SJCRH30 (cell line): ENCODE measurements at places on chromosomes 2 and 18.

DNA sequence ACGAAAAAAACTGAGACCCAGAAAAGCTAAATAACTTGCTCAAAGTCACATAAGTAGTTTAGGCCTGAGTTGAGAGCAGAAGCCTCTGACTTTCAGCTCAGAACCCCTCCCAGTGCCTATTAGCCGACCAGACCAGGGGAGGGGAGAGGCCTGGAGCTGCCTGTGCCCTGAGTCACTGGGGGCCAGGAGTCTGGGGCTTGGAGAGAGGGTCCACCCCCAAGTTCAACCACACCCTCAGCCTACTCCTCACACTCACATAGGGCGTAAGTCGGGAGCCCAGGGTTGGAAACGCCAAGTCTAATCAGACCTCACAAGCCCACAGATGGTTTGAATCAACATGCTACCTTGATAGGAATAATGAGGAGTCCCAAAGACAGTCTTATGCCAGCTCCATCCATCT is 12.6 kb upstream of the PKDCC start:
- DNase-seq, result no peak

DNA sequence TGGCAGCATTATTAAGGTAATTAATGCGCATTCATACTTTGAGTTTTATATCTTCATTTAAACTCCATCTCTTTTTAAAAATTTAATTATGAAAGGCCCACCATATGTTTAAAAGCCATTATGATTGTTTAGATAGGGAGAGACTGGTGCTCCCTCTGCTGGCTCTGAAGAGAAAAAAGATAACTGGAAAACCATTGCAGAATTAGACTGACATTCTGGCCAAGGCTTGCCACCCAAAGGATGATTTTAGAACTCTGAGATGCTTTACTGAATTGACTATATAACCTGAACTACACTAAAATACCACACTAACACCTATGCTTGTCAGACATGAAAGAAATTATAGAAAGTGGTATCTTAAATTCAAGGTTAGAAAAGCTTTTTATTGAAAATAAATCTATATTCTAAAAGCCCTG is 127.6 kb upstream of the SPOPL start:
- DNase-seq, result no peak

DNA sequence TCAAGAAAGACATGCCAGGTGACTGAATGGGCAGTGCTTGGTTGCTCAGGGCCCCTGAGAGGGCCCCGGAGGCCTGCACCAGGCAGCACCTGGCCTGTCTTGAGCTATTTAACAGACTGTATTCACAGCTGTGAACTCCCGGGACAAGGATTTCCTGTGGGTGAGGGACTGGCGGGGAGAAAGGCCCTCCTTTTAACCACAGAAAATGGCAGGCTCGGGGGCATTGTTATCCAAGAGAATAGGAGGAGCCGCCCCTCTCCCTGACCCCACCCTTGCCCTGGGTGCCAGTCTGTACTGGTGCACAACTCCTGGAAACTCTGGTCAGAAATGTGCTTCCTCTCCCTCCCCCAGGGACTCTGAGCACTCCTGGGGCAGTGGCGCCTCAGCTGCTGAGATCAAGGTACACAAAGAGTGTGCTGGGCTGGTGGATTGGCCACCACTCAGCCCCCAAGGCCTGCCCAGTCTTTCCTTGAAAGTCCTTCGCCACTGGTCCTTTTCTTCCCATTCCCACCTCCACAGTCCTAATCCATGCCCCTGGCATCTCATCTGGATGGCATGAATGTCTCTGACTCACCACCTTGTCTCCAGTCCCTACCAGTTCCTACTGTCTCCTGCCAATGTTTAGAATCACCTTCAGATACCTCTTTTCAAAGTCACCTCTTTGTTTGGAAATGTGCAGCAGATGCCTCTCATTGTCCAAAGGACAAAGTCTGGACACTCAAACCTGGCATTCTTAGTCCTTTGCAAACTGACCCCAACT is 19.6 kb upstream of the EPAS1 start:
- DNase-seq, result peak; percentile 33

DNA sequence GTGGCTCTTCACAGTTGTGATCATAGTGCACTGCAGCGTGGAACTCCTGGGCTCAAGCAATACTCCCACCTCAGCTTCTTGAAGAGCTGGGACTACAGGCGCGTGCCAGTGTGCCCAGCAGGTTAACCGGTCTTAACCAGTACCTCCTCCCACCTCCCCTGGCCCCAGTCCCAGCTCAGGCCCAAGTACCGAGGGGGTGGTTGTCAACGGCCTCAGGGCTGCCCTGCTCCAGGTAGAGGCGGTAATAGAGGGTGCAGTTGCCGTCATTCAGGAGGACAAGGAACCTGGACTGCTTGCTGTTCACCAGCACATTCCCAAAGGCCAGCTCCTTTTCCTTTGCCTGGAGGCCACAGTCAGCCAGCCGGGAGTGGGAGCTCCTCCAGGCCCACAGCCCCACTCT is 19.7 kb downstream of the CFAP65 start:
- no peak for DNase-seq

DNA sequence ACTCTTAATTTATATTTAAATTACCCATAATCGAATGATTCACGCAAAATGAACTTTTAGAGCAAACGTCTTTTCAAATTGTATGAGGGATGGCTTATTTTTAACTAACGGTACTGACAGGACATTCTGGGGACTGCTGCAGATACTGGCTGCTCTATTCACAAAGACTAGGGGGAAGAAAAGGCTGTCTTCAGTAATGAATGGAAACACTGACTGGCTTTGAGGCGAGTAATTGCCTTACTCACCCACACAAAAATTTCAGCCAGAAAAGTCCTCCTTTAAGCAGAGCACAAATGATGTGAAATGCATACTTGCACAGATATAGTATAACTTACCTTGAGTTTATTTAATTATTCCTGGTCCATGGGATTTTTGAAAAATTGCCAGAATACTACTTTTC is 852.6 kb downstream of the DPP10 start:
- no peak for DNase-seq

DNA sequence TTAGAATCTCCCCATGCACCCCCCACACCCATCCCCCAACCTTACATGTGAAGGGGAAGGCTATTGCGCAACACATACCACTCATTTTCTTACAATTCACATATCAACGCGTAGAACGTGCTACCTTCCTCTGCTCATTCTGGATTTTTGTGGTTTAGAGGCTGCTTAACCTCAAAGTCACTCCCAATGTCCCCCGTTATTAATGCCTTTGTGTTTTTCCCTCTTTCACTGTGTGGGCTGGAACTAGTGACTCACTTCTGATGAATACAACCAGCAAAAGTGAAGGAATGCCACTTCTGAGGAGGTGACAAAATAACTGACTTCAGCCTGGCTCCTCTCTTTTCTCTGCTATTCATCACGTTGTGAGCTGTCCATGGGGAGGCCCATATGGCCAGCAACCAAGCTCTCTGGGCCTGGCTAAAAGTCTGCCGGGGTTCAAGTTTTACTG is 342.5 kb upstream of the NXPH2 start:
- DNase-seq, result peak; percentile 3
